ENCODE measurements at places on chromosomes 5 and 9.

DNA sequence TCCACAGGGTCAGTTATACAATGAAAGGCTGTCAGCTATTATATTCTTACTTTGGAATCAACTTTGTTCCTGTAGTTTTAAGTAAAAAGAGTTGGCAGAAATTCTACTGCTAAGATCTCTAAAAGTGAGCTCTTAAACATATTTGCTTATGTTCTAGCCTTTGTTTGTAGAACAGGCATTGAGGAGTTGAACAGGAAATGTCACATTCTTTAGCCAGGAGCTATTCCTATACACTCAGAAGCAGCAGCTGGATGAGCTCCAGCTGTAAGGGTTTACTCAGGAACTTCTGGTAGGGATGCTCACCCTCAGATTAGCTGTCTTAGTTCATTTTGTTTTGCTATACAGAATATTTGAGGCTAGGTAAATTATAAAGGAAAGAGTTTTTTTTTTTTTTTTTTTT is 22.4 kb upstream of the SPINK14 start:
- DNase-seq = no peak

- no peak for DNase-seq
These were observed 101.3 kb downstream of the FBXL7 start for GRCh38 chr5:15601274-15601673.

DNA sequence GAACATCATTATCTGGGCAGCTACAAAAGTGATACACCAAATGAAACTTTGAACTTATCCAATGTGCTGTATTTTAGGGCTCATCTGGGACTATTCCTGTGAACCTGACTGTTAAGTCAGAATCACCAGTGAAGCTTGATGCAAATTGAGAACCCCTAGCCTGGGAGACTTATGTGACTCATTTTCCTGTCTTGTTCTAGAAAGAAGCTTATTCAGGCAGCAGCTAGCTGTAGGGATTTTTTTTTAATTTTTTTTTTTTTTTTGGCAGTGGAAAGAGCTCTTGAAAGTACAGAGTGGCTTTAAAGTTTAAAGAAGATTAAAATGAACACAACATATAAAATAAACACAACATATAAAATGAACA is 81.1 kb upstream of the TNFAIP8 start:
- DNase-seq = no peak

DNA sequence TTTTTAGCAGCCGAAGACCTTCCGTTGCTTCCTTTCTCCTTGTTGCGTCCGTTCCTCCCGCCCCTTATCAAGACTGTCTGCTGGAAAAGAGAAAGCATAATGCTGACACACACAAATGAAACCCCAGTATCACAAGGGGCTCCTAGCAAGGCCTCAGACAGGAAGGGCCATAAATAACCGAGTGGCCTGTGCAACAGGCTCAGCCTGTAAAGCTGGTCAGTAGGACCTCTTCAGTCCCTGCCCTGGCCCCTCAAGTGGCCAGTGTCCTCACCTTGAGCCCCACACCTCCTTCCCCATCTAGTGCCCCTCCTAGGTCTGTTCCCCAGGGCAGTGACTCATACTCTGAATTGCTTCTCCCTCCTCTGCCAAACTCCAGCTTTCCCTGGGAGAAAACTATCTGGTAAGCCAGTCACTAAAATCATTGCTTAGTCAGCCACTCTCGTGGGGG is 174.6 kb upstream of the IL12B start:
- DNase-seq = peak; percentile 8

Data from HS-27A (cell line).